ENCODE measurements at places on chromosomes 7 and 10.

- no peak for DNase-seq
These were observed 288.2 kb downstream of the MAGI2 start for GRCh38 chr7:79165225-79165624.

- no peak for DNase-seq
These were observed 12.7 kb downstream of the CNTNAP2 start for GRCh38 chr7:146129296-146129695.

GRCh38 chr7:88928276-88928675 is 132.7 kb upstream of the TEX47 start:
- no peak for DNase-seq

DNA sequence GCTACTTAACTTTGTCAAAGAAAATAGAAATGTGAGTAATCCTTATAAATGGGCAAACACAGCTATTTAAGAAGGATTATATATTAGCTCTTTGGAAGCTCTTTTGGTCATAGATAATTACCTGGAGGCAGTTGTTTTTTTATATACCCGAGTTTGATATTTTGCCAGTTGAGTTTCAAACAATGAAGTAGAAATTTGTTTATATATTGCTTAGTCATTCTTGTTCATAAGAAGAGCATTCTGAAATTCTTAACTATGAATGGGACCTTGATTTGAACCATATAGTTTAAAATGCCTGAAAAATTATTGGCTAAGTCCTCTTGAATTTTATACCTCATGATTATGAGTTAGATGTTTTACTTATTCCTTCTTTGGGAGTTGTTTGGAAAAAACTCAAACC is 36.4 kb downstream of the MINPP1 start:
- DNase-seq, result no peak

- no peak for DNase-seq
These were observed 528 bp downstream of the CAMK2G start for GRCh38 chr10:73873838-73874215.

- no peak for DNase-seq
These were observed 23.0 kb downstream of the WAPL start for GRCh38 chr10:86498598-86498997.

DNA sequence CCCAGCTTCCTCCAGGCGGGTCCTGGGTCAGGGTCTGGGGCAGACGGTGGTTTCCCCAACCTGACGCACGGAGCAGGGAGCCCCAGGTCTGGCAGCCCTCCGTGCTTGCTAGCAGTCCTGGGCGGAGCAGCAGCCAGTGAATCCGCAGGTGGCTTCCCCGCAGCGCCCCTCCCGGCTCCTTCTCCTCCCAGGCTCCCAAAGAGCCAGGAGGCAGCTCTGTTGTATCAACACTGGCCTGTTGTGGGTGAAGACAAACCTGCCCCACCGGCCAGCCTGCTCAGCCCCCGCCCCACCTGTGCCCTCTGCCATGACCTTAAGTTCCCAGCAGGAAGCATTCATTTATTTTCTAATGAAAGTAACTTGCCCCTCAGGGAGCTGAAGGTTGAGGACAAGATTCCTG is 24.0 kb upstream of the TMEM213 start:
- no peak for DNase-seq

DNA sequence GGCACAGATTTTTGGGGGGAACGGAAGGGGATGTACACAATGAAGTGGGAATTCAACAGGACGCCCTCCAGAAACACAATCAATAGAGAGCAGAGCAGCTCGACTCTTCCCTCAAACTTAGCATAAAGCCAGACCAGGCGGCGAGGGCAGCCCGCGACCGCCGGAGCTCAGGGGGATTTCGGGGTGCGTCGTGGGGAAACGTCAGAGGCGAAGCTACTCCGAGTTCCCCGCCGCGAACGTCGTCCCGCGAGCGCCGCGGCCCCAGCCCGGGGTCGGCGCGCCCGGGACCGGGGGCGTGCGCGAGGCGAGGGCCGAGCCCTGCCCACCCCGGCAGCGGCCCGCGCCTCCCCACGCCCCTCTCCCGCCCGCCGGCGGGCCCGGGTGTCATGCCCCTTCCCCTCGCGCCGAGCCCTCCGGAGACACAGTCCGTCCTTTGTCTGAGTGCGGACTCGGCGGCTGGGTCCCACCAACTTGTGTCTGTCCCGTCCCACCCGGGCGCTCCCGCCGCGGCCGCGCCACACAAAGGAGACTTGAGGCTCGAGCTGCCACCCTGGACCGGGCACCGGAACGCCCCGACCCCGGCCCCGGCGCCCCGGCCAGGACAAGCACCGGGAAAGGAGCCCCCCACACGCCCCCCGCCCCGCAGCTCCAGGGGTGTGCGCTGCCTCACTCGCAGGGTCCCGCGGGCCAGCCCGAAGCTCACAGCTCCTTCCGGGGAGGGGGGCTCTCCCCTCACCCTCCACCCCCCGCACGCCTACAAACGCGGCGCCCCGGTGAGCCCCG is 634 bp downstream of the EZH2 start:
- no peak for DNase-seq

GRCh38 chr7:1421946-1422345 is 37.3 kb downstream of the MICALL2 start:
- no peak for DNase-seq

- DNase-seq, result no peak
These were observed 31.6 kb upstream of the YAE1 start for GRCh38 chr7:39534599-39534998.

- DNase-seq, result no peak
These were observed 58.1 kb upstream of the ST8SIA6 start for GRCh38 chr10:17512341-17513001.

GRCh38 chr7:106572394-106573124 is 88.4 kb downstream of the CCDC71L start:
- no peak for DNase-seq

- DNase-seq, result no peak
These were observed 46.2 kb downstream of the GFRA1 start for GRCh38 chr10:116226766-116227165.

DNA sequence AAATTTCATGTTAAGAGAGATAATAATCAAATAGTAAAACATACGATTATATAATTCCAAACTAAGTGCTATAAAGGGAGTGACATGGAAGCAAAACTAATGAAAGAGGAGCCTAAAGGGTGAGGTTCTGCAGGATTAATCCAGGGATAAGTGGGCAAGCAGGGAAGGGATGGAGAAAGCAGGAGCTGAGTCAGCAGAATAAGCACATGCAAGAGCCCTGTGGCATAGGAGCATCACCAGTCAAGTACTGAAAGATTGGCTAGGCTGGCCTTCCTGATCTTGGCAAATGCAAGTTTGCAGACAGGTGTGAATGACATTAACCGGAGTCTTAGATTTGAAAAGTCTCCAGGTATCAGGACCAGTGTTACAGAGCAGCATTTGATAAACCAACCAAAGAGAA is 336.4 kb downstream of the ELMO1 start:
- DNase-seq, result no peak

DNA sequence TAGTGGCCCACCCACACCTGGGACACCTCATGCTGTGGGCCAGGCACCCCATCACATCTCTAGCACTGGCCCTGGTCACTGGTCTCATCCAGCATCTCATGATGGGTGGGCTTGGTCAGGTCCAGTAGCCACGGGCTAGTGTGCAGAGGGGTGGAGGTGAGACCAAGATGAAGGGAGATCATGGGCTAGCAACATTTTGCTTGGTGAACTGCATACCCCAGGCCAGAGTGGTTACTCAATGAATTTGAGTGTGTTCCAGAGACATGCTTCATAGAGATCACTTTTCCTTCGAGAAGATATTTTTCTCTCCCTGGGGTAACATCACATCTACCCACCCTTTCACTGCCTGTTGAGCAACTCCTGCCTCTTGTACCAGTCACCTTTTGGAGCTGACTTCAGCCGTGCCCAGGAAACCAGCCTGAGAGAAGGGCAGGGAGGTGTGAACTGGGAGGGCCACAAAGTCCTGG is 44.2 kb downstream of the MINDY4 start:
- DNase-seq, result no peak

GRCh38 chr7:36999626-37000485 is 275.6 kb upstream of the AOAH start:
- DNase-seq, result no peak

GRCh38 chr10:61068471-61068870 is 124.5 kb upstream of the RHOBTB1 start:
- DNase-seq, result no peak

Measured in esophagus squamous epithelium (tissue), 5 donors.